H4 (cell line): ENCODE measurements at places on chromosomes 5 and 9. TPM values are rescaled to one million over a fixed set of nuclear protein-coding genes. Genes with fewer than 3 reads are reported as not detected.

The CCDC69 gene
- total RNA-seq = 4.9 and 7.2 TPM in 2 replicates

DNA sequence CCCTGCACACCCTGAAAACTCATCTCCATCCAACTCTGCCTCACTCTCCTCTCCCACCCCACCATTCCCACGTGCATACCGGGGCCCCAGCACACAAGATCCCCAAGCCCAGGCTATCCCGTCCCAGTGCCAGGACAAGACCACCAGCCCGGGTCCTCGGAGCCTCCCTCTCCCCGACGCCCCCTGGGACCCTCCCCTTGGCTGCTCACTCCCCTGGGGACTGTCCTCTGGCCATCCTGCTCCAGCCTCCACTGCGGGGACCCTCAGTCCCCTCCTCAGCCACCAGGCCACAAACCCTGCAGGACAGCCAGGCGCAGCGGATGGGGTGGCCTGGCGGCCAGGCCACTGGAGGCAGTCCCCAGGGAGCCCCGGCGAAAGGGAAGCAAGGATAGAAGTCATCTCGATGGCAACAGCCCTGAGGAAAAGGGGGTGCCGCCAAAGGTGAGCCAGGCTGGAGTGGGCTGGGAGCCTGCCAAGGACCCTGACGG, 62.8 kb downstream of the C9orf50 start:
- DNase-seq = peak; percentile 1

DNA sequence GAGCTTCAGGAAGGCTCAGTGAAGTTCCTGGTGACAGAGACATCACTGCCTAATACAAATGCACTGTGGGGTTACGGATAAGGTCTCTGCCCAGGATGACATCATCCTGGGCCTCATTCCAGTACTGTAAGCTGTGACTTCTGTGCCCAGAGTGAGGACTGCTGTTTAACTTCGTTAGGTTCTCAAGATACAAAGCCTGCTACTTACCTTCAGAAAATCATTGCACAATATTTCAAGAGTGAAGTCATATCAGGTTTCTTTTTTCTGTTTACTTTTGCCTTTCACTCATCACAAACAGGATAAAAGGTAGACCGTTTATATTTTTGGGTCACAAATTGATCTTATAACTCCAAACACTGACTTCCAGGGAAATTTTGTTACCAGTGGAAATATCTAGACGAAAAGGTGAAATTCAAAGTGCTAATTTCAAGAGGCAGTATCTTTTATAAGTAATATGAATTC, 241.2 kb downstream of the PIK3R1 start:
- DNase-seq = peak; percentile 85

DNA sequence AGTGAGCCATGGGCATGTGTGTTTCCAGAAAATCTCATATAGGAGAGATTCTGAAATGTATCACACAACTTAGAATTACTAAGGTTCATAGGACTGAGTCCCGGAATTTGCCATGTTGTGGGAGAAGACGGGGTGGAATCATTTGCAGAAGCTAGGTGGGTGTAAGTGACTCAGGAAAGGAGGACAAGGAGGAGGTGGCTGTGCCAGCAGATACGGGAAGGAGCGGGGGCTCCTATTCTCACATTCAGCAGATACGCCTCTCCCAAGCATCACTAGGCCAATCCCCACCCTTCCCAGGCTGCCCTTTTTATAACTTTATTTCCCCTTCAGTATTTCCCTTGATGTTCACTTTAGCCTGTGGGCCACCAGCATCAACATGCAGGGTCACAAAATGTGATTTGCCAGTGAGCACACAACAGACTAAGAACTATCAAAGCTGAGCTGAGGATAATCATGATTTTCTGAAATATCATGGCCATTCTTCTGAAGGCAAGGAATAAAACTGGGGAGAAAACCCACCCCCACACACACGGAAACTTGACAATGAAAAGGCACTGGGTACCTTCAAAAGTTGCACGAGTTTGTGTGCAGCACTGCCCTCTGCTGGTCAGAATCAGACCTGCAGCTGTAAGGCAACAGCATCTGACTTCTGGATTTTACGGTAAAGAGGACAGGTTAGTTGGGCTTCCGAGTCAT, 133.2 kb downstream of the MTX3 start:
- DNase-seq = peak; percentile 52

GRCh38 chr5:4881366-4882002, 258.6 kb upstream of the ADAMTS16 start:
- DNase-seq = no peak

The SOHLH1 gene
- total RNA-seq = not detected in 2 replicates
